Suppressor macrophage (primary cell): ENCODE measurements at places on chromosomes 6 and 20.
A peak's percentile ranks its signal among the peaks of the same experiment; 100 is the strongest.

GRCh38 chr6:143222801-143223231 is 162.1 kb downstream of the AIG1 start:
- no peak for DNase-seq

DNA sequence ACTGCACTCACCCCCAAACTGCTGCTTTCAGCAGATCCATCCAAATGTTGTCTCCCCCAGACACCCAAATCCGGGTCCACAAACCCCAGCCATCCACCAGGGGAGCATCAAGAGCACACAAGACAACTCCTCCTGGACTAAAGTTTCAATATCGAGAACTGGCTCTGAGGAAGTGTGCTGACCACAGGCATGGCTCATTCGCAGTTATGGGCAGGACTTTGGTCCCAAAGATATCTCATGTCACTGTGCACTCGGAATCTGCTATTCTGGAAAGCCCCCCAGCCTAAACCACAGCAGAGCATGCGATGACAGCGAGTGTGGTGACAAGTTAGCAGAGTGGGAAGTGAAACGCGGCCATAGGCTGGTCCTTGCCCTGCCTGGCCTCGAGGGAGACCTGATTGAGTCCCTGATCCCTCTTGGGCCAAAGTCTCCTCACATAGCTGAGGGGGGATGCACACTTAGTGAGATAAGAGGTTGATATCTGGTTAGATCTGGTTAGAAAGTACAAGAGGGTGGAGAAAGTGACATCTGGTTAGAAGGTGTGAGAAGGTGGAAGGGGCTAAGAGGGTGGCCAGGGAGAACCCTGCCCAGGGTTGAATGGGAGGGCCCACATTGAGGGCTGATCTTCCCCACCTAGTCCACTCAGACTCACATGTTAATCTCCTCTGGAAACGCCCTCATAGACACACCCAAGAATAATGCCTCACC is 149.7 kb downstream of the MRPL14 start:
- DNase-seq, result peak; percentile 89

GRCh38 chr6:69349771-69350170 is 447.0 kb downstream of the LMBRD1 start:
- no peak for DNase-seq

DNA sequence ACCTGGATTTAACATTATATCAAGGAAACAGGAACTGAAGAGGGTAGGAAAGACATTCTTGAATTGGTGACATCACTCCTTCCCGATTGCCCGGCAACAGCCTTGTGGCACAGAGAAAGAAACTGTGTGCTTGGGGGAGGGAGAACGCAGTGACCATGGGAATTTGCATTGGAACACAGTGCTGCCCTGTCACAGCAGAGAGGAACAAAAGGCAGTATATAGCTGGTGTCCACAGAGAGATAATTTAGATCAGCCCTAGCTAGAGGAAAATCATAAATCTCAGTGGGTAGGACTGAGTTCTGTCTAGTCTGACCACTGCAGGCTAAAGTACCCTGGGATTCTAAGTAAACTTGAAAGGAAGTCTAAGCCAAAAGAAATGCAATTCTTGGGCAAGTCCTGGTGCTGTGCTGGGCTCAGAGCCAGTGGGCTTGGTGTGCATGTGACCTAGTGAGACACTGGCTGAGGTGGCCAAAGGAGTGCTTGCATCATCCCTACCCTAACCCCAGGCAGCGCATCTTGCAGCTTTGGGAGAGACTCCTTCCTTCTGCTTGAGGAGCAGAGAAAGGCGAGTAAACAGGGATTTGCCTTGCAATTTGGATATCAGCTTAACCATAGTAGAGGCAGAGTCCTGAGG is 697.6 kb downstream of the HACE1 start:
- DNase-seq, result no peak

DNA sequence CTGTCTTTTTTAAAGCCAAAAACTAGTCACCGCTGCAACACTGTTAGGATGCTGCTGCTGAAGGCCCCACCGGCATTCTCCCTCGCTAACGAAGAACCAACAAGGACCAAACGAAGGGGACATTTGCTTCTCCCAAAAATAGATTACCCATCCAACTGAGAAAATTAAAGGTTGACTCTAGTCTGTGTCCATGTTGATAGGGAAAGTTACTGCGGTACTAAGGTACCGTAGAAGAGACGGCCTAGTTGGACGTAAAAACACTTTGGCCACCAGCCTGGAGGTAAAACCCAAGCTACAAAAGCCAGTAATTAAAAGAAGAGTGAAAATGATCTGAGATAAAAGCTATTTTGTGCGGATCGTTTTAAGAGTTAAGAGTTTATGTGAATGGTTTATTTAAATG is 11.8 kb upstream of the FOXF2 start:
- DNase-seq, result no peak

- peak; percentile 42 for DNase-seq
These were observed 2.0 kb downstream of the FYN start for GRCh38 chr6:111871207-111871606.

DNA sequence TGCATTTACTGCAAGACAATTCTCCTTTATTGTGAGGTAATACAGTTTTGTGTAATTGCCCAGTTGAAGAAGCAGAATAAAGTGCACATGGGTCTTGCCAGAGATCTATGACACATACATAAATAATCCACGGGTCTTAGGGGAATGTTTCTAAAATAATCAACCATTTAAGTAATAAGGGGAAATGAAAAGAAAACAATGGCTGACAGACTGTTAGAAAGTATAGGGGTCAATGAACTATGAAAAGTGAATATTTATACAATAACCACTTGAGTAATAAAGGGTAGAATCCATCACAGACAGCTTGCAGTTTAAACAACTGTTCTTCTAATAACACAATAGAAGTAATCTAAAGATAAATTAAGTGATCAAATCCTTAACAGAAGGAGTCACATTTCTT is 477.2 kb downstream of the EYS start:
- DNase-seq, result no peak
